ENCODE measurements at places on chromosomes 2 and 18. TPM values are rescaled to one million over a fixed set of nuclear protein-coding genes. Genes with fewer than 3 reads are reported as not detected.

DNA sequence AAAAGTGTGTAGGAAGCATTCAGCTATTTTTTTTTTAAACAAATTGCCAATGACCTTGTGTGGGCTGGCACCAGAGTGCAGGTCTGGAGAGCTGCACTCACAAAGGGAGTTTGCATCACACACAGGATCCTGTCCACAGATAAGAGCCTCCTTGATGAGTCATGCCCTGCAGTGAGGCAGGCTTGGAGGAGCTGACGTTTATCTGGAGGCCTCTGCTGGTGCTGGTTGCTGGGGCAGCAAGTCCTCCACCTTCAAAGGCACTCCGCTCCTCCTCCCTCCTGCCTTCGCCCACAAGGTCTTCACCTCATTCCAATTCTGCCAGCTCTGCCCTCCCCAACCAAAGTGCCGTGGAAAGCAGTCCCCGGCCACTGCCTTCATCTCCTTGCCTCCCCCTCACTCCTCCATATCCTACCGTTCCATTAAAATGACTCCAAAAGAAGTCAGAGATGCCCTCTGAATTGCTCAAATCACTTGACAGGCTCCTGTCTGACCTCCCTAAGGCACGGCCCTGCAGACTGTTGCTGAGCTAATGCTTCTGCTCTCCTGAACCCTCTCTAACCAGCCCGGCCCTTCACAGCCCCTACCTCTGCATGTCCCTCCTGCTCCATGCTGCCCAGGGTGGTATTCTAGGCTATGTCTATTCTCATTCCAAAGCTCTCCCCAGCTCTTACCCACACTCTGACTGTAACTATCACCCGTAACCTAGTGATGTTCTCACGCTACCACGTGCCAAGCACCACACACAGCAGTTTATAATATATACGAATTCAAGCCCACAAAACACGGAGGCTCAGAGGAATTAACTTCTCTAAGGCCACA, 30.9 kb downstream of the LONRF2 start:
- no peak for DNase-seq

- no peak for DNase-seq
Measured at GRCh38 chr2:191169456-191170300, 18.9 kb upstream of the STAT4 start.

DNA sequence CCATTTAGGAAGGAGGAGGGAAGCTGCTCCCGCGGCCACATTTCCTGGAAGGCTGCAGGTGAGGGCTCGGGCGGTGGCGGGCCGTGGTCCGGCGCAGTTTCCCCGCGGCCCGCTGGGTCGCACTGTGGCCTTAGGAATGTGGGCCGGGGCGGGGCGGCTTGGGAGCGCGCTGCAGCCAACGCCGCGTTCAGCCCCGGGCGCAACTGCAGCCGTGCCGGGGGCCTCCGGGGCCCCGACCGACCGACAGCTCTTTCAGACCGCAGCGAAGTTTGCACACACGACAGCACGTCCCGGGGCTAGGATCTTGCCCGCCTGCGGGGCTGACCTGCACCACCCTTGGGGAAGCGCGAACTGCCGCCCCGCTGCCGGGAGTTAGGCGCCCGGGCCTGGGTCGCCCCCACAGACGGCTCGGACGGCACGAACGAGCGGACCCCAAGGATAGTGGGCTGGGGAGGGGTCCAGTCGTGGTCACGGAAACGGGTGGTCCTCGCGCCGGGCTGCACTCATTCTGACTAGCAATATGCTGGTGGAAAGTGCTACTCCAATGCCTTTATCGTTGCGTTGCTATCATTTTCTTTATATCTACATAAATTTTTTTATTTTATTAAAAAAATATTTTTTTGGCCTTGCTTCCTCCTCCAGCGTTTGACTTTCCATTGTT, 69.9 kb upstream of the DLX2 start:
- DNase-seq = no peak

DNA sequence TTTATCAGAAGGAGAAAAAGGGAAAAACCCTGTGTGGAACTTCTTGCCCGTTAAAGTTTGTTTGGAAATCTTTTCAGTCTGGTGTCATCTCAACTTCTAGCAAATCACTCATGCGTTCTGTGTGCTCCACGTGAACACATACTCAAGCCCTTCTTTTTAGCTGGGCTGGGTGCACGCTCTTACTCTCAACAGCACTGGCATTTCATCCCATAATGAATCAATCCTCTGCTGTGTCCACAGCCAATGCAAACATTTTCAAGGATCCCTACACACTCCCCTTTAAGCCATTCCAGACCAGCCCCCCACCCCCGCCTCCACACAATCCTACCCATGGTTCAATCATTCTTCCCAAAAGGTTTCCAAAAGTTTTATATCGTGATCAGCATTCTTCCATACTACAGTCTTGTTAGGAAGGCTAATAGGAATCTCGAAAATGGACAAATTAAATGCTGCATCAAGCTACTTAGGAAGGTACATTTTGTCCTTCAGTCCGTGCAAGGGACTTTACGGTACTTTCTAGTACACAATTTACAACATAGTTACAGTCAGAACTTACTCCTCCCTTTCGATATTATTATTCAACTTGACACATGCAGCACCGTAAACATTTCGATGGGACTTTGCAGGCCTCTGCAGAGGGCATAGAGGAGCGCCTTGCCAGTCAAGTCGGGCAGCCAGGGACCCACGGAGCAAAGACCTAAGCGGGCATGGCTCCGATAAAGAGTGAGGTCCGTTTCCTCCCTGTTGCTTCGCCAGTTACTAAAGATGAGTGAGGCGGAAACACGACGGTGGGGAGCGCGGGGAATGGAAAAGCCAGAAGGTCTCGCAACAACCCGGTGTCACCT, 1.4 kb downstream of the PTGR3 start:
- DNase-seq = no peak

GRCh38 chr2:48045613-48046012, 139.3 kb upstream of the FBXO11 start:
- DNase-seq = no peak

DNA sequence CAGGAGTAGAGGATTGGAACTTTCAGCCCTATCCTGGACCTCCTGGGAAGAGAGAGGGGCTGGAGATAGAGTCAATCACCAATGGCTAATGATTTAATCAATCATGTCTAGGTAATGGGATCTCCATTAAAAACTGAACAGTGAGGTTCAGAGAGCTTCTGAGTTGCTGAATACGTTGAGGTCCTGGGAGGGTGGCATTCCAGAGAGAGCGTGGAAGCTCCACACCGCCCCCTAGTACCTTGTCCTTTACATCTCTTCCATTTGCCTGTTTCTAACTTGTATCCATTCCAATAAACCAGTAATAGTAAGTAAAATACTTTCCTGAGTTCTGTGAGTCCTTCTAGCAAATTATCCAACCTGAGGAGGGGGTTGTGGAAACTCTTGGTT, 101.7 kb downstream of the B3GNT2 start:
- DNase-seq = no peak

- no peak for DNase-seq
Measured at GRCh38 chr2:115491186-115491793, 1048.8 kb downstream of the DPP10 start.

The MRPL44 gene
- polyA plus RNA-seq = 35.5 TPM

The UGT1A4 gene
- not detected for polyA plus RNA-seq

The SLC5A7 gene
- polyA plus RNA-seq = 0.44 TPM

The FLACC1 gene
- 1.8 TPM for polyA plus RNA-seq

The BARD1 gene
- polyA plus RNA-seq = 16.4 TPM

The GALNT14 gene
- 44.8 TPM for polyA plus RNA-seq

Measured in left renal cortex interstitium (tissue), 4 donors.